ENCODE measurements at places on chromosomes 4 and X. TPM values are rescaled to one million over a fixed set of nuclear protein-coding genes. Genes with fewer than 3 reads are reported as not detected.

TLR6 gene
- 4.8 TPM for total RNA-seq

GPRIN3 gene
- 23.9 TPM for total RNA-seq

FIP1L1 gene
- total RNA-seq, result 75.9 TPM

CTAG1B gene
- not detected for total RNA-seq

H2AZ1 gene
- 400 TPM for total RNA-seq

CLDN22 gene
- total RNA-seq, result not detected

TMPRSS11D gene
- not detected for total RNA-seq

IBSP gene
- not detected for total RNA-seq

RPL9 gene
- 1,040 TPM for total RNA-seq

SGMS2 gene
- total RNA-seq, result not detected

LPAR4 gene
- total RNA-seq, result not detected
